Dermis blood vessel endothelial cell (primary cell): ENCODE measurements at places on chromosomes 7 and 10. TPM values are rescaled to one million over a fixed set of nuclear protein-coding genes. Genes with fewer than 3 reads are reported as not detected.

- DNase-seq: no peak
These were observed 42.7 kb downstream of the PAXIP1 start for GRCh38 chr7:154960063-154960790.

- DNase-seq: peak; percentile 62
These were observed 207.2 kb downstream of the PARD3 start for GRCh38 chr10:34607894-34608293.

GRCh38 chr10:125451319-125451718 lies 231.6 kb downstream of the TEX36 start:
- DNase-seq: no peak

DNA sequence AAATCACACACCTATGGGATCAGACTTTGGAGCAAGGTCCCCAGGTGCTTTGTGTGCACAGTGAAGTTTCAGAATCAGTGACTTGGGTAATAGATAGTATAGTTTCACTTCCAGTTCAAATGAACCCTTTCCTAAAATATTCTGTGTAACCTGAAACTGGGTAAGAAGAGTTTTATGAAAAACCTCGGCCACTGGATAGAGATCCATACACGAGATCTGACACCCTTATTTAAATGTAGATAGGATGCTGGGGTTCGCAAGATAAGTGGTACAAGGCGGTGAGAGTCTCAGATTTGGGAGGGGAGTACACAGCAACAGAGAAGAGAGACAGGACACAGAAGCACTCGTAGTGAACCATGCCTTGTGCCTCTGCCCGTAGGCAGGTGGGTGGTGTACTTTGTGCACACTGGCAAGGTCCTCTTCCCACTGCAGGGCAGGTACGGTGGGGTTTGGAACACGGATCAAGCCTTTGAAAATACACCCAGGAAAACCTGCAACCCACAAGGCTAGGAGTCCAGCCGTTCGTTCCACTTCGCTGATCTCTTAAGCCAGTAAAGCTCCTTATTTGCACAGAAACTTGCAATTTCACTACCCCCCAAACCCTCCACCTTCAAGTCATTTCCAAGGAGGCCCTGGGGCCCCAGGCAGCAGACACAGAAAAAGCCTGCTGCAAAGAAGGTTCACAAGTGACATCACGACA lies 162.8 kb downstream of the USP6NL start:
- no peak for DNase-seq

GRCh38 chr7:52547308-52547910 lies 488.0 kb upstream of the POM121L12 start:
- no peak for DNase-seq

DNA sequence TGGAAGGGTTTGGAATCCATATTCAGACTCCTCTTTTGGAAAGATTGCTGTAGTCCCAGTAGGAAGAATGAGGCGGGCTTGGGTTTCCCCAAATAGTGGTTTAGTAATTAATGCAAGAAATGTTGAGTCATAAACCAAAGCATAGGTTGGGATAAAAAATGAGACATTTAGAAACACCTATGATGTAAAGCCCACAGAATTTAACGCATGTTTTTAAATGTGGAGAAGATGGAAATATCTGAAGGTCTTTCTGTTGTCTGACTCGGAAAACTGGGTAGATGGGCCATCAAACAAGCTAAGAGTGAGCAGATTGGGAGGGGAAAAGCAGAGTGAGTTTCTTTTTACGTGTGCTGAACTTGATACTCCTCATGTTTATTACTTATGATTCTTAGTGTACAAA lies 62.2 kb downstream of the LANCL2 start:
- DNase-seq: no peak

- peak; percentile 75 for DNase-seq
These were observed 734 bp downstream of the CHST3 start for GRCh38 chr10:71964743-71965515.

- DNase-seq: no peak
These were observed 74.7 kb upstream of the PFKP start for GRCh38 chr10:2992401-2993198.

DNA sequence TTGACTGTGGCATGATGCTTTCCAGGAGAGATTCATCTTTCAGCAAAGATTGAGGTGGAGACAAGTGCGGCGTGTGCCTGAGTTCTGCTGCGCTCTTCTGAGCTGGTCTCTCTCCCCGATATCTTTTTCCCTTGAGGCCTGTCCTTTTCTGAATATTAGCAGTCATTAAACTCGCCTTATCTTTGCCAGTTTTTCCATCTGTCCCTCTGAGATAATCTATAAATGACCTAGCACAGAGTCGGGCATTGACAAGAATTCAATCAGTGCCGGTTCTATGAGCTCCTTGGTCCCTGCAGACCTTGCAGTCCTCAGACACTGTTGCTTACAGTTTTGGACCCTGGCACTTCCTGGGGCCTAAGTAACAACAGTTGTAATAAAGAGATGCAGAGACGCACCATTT lies 89.7 kb upstream of the IKZF1 start:
- DNase-seq: no peak

DNA sequence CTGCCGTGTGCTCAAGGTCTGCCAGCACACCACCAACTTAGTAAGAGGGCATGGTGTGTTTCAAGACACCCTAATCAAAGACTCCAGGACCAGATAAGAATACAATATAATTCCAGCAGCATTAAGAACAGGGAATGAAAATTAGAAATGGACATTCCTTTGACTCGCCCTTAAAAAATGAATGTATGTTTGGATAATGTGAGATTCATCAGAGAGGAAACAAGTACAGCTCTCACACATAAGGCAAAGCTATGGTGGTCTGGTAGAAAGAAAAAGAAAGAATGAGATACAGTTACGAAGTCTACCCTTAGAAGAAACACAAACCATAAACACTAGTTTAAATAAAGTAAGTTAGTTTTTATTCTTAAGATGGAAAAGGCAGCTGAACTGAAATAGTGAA lies 174.8 kb upstream of the ANK3 start:
- DNase-seq: no peak

DNA sequence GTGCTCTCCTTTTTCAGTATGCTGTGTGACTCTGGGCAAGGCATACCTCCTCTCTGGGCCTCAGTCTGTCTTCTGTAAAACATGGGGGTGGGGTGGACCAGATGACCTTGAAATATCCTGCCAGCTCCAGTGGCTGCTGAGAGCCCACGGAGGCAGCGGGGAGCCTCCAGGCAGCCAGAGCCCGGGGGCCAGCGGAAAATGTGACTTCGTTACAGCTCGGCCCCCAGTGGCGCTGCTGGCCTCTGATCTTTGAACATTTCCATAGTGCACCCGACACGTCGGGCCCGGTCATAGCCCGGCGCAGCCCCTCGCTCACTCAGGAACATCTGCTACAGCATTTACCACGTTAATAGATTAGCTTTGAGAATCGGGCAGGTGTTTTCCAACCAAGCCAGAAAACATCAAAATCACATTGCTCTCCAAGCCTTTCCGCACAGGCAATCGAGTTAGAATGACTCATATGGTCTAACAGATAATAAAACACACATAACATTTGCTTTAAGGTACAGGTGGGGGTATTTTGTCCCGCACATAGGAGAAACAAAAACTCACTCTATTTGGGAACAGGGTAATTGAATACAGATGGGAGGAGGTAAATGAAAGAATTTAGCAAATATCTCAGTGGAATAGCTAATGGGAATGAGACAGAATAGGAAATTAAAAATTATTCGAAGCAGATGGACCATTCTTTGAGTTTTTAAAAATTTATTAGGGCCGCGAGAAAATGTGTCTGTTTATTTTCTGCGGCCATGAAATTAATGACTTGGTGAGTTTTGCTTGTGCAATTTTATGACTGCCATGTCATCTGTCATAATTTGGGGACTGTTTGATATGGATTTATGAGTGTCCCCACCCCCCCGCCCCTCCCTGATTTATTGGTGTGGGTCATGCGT lies 26.3 kb upstream of the COMTD1 start:
- DNase-seq: no peak

GRCh38 chr7:39936761-39937160 lies 13.3 kb upstream of the CDK13 start:
- no peak for DNase-seq

DNA sequence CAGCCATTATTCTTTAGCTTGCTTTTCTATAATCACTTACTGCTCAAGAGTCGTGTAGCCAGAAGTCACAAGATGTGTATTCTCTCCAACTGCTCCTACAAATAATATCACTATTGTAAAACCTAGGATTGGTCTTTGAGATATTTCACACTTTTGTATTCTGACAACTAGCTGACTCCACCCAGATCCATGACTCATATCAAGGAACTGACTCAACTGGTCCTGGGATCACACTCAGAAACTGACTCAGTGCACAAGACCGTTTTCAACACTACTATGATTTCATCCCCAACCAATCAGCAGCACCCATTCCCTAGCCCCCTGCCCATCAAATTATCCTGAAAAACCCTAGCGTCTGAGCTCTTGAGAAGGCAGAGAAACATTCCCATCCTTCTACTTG lies 56.5 kb upstream of the ORC5 start:
- DNase-seq: peak; percentile 15

DNA sequence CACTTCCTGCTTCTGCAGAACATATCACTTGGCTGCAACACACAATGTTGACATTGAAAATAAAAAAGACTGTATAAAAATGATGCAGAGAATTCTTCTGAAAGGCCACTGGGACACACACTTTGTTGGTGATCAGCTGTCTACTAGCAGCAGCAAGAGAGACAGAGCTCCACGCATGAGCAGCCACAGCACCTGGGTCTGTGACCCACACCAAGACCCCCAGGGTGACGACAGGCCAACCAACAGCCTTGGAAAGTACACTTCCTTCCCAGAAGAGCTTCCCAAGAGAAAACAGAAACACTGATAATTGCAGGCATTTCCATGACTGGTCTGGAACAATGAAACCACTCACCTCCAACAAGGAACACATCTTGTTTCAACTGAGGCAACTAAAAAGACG lies 239.0 kb downstream of the DIP2C start:
- DNase-seq: no peak

DNA sequence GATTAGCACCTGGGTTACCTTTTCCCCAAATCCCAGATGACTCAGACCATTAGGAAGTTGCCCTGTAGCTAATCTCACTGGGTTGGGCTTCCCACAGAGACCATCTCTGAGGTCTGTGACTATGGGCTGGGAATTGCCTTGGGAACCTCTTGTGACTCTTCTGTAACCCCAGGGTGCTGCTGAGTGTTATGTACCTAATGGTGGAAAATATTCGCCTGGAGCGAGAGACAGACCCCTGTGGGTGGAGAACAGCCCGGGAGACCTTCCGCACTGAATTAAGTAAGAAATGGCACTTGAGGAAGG lies 20.0 kb downstream of the STRIP2 start:
- DNase-seq: no peak

DNA sequence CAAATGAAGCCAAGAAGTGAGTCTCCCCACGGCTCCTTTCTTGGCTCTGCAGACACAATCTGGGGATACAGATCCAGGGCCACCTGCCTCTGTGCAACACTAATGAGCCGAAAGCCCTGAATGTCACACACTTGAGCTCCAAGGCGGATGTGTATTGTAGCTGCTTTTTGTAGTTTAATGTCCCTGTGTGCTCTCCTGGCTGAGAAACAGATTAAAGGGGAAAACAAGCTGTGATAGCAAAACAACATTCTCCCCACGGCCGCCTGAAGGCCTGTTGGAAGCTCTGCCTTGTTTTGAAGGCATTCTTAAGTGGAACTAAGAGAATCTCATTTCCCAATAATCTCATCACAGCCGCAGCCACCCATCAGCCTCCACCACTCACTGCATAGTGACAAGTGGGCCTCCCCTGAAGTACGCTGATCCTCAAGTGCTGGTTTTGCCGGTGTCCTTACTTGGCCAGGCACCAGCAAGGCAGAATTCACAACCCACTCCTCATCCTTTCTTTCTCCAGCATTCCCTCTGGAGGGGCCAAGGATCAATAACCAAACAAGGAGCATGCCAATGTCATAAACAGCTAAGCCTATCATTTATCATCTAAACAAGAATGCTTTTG lies 44.4 kb upstream of the AMPH start:
- no peak for DNase-seq

- DNase-seq: no peak
These were observed 49.2 kb downstream of the ODAD2 start for GRCh38 chr10:27949528-27950241.

DNA sequence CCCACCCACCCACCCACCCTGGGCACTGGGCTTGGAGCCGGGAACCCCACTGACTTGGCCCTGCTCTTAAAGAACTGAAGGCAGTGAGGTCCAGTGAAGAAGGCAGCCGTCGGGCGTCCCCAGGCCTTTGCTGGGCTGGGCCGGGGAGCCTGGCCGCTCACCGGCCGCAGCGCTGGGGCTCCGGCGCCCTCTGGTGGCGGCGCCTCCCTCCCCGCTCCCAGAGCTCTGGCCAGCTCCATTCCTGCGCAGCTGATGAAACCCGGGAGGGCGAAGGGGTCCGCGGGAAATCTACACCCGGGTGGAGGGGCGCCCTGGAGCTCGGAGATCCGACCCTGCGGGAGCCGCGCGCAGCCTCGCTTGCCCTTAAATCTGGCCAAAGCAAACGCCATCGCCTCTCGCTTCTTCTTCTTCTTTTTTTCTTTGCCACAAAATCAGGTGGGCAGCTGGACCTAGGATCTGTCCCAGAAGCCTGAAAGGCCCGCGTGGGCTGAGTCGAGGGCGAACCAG lies 1.7 kb upstream of the CXCL12 start:
- DNase-seq: peak; percentile 79

DNA sequence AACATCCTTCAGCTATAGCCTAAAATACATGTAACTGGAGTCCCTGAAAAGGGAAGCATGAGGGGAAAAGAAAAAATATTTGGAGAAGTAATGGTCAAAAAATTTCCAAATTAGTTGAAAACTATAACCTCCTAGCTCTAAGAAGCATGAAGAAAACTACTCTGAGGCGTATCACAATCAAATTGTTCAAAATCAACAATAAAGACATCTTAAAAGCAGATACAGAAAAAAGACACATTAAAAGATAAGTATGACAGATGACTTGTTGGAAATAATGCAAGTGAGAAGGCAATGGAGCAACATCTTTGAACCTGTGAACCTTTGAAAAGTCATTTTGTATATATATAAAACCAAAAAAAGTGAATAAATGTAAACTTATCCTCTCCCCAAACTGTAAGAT lies 93.1 kb downstream of the RNF32 start:
- no peak for DNase-seq

DNA sequence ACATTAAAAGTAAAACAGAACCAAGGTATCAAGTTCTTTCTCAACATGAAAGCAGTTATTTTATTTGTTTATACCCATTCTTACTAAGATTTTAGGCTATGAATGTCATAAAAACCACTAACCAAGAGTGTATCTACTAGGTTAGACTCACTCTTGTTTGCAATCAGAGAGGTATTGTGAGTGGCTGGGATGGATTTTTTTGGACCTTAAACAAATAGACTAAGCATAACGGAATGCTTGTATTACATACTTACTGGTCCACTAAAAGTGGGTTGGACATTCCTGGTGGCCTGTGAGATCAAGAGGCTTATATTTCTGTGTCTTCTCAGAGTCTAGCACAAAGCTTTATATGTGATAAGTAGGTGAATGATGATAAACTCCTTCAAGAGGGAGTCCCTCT lies 32.6 kb upstream of the CBLL1 start:
- DNase-seq: no peak

COL26A1 gene
- total RNA-seq: not detected in 2 replicates

ACSL5 gene
- total RNA-seq: 64.2 and 66.1 TPM in 2 replicates

AGFG2 gene
- 49.5 and 62.2 TPM in 2 replicates for total RNA-seq

COL28A1 gene
- 0.17 TPM in 1 of 2 replicates, not detected in the other for total RNA-seq

FEZF1 gene
- total RNA-seq: not detected in 2 replicates

PDZD7 gene
- total RNA-seq: 0.34 and 0.88 TPM in 2 replicates

CELF2 gene
- total RNA-seq: 10.2 and 18.5 TPM in 2 replicates

C7orf33 gene
- not detected in 2 replicates for total RNA-seq

EVX1 gene
- not detected in 2 replicates for total RNA-seq
